Glutamatergic neuron (in vitro differentiated cells): ENCODE measurements at places on chromosomes 4 and X.

GRCh38 chrX:72003811-72004750 lies 93.4 kb downstream of the NHSL2 start:
- peaks cover 8% of the 10 kb centered on the region for H3K4me1 ChIP-seq
- DNase-seq = peak; percentile 19
- H3K4me3 ChIP-seq = peak overlapping the region; percentile 67
- no peaks in the 10 kb centered on the region for H3K36me3 ChIP-seq

DNA sequence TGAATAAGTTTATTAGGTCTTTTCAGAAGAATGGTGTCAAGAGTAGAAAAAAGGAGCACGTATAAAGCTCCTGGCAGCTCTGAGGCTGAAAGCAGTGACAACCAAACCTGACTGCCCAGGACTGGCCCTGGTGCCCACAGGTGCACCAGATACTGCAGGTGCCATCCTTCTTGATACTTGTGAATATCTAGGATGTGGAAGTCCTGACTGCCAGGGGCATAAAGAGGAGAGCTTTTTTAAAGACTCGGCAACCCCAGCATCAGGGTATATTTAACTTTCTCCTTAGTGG lies 60.7 kb downstream of the TMEM150C start:
- H3K4me3 ChIP-seq = peak overlapping the region; percentile 22
- H3K27ac ChIP-seq = peak overlapping the region; percentile 26
- peaks cover 2% of the 10 kb centered on the region for H3K27me3 ChIP-seq
- peaks cover 17% of the 10 kb centered on the region for H3K4me1 ChIP-seq

DNA sequence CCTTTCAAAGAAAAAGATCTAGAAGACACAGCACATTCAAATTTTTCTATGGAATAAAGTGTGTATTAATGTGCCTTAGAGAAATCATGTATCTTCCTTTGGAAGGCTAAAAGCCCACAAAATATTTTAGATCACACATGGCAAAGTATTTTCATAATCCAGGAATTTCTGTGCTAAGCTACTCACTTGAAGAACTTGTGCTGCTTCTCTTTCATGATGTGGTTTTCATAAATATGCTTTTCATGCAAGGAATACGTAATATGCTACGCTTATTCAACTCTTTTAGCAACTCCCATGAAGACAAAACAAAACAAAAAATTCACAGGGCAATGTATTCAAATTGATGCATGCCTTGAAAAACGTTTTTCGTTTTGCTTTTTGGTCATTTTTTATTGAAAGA lies 125.6 kb downstream of the ARHGAP24 start:
- H3K27me3 ChIP-seq = no peaks in the 10 kb centered on the region
- H3K36me3 ChIP-seq = no peaks in the 10 kb centered on the region
- H3K4me1 ChIP-seq = peaks cover 2% of the 10 kb centered on the region
- H3K27ac ChIP-seq = no peak overlapping the region
- H3K4me3 ChIP-seq = no peak overlapping the region
- no peak for DNase-seq

DNA sequence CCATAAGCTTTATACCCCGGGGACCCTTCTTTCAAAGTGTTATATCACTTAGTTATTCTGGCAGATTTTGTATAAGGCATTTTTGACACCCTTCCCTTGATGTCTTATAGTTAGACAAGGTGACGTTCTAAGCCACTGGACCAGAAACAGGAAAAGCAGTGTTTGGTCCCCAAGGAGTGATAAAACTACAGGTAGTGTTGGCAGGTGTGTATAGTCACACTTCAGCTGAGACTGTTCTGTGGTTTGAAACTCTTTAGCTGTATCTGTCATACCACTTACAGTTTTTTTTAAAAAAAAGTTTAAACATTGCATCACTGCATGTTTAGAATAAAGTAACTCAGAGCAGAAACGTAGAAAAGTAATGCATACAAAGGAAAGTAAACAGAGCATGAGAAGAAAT lies 48.5 kb downstream of the TLL1 start:
- no peak for DNase-seq
- H3K27ac ChIP-seq = no peak overlapping the region
- no peak overlapping the region for H3K4me3 ChIP-seq
- H3K4me1 ChIP-seq = peaks cover 2% of the 10 kb centered on the region

- H3K4me1 ChIP-seq = no peaks in the 10 kb centered on the region
- H3K36me3 ChIP-seq = no peaks in the 10 kb centered on the region
- no peak overlapping the region for H3K27ac ChIP-seq
- no peak for DNase-seq
- no peak overlapping the region for H3K4me3 ChIP-seq
Observed at GRCh38 chr4:142281999-142282398, 564.1 kb downstream of the INPP4B start.

DNA sequence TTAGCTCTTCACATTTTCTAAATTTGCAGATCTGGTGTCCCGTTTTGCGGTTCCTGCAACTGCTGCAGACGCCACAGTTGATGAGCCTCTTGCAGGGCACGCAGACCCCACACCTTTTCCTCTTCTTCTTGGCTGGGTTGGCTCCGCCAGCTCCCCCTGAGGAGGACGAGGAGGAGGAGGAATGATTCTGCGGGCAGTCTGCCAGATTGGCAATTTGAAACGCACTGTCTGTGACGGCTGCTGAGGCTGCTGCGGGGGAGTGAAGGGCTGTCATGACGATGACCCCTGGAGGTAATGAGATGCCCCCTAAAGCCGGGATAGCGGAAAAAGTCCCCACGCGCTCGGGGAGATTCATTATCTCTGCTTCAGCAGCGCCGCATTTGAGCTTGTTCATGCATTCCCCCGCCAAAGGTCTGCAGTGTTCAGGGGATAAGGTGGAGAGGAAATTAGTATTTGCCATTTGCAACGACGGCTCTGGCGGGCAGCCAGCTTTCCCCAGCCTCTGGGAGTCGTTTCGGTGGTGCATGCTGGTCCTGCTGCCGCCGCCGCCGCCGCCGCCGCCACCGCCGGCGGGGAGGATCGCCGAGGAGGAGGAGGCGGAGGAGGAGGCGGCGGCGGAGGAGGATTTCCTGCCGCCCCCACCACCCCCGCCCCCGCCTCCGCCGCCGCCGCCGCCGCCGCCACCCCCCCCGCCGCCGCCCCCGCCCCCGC lies 3.8 kb downstream of the CXXC4 start:
- DNase-seq = peak; percentile 84
- peaks cover 45% of the 10 kb centered on the region for H3K4me1 ChIP-seq
- no peaks in the 10 kb centered on the region for H3K36me3 ChIP-seq
- H3K4me3 ChIP-seq = peak overlapping the region; percentile 98
- H3K27me3 ChIP-seq = peaks cover 17% of the 10 kb centered on the region

GRCh38 chrX:10828640-10829039 lies 208.3 kb upstream of the MID1 start:
- no peak for DNase-seq
- H3K36me3 ChIP-seq = no peaks in the 10 kb centered on the region
- H3K4me3 ChIP-seq = no peak overlapping the region
- no peak overlapping the region for H3K27ac ChIP-seq
- H3K27me3 ChIP-seq = no peaks in the 10 kb centered on the region

- no peaks in the 10 kb centered on the region for H3K4me1 ChIP-seq
- H3K36me3 ChIP-seq = no peaks in the 10 kb centered on the region
- no peaks in the 10 kb centered on the region for H3K27me3 ChIP-seq
Observed at GRCh38 chr4:122212880-122213279, 60.7 kb downstream of the BLTP1 start.

DNA sequence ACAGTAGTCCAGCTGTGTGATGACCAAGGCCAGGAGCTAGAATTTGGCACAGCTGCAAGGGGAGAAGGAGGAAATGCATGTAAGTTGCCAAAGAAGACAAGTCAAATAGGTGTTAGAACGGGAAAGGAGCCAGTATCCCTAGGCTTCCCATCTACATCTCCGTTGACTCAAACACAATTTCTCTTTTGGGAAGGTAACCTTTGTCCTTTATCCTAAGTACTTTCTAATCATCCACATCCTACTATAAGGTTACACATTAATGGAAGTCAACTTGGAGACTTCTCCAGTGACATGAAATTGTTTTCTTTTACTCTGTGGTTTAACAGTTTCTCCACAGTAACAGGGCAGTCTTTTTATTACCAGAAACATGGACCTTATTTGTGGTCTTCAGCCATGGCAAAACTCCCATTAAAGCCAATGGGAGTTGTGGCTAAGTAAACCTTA lies 620.0 kb downstream of the ANKRD50 start:
- DNase-seq = no peak
- H3K4me1 ChIP-seq = no peaks in the 10 kb centered on the region
- no peak overlapping the region for H3K27ac ChIP-seq
- no peaks in the 10 kb centered on the region for H3K27me3 ChIP-seq
- no peaks in the 10 kb centered on the region for H3K36me3 ChIP-seq
- no peak overlapping the region for H3K4me3 ChIP-seq

- H3K4me1 ChIP-seq = no peaks in the 10 kb centered on the region
- no peak overlapping the region for H3K4me3 ChIP-seq
- peaks cover 56% of the 10 kb centered on the region for H3K36me3 ChIP-seq
- H3K27me3 ChIP-seq = no peaks in the 10 kb centered on the region
Observed at GRCh38 chr4:129014566-129015509, 78.5 kb downstream of the SCLT1 start.
